ENCODE measurements at places on chromosomes 11 and 22.

GRCh38 chr11:48094643-48095339, 114.4 kb downstream of the PTPRJ start:
- DNase-seq: no peak

DNA sequence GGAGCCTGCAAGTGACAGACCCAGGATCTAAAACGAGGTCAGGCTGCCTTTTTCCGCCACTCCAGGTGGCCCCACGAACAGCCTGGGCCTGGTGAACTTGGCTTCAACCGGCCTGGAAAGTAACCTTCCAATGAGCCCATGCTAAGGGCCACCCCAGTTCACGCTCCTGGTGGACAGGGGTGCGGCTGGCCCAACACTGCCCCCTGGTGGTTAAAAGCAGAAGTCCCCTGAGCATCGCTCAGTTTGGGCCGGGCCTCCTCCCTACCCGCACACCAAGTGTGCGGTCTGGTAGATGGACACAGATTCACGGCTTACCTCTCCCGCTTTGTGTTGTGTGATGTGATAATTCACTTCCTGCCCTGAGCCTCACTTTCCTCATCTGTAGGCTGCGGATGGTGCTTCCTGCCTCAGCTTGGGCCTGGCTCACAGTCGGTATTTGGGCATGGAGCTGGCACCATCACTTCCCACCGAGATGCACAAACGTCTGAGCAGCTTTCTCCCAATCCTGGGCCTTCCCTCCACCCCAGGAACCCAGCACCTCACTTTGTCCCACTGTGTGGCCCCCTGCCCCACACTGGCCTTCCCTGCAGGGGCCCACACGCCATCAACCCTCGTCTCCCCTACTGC, 13.7 kb upstream of the SEC14L3 start:
- no peak for DNase-seq

DNA sequence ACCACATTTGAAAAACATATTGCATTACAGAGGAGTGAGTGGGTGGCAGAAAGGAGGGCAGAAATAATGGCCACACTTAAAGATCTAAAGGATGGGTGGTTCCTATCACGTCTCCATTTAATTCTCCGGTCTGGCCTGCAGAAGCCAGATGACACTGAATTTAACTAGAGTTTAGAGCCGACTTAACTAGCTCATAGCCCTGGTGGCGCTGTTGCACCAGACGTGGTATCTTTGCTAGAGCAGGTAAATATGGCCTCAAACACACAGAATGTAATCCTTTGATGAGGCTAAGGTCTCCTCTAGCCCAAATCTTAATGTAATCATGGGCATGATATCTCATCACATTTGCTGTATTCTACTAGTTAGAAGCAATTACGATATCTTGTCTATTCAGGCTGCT, 51.5 kb upstream of the GAL start:
- no peak for DNase-seq

DNA sequence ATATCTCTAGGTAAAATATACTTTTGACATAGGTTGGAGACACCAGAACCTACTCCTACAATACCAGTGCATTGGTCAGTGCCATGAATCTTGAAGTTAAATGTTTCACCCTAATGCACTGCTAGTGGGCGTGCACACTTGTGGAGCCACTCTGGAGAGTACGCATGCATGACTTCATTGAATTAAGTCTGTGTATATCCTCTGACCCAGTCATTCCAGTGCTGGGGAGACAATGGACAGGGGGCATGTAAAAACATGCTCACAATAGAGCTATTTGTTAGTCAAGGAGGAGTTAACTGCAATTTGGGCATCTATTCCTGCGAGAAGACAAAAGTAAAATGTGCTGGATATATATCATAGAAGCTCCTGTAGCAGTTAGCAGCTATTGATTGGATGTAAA, 335.4 kb upstream of the NCAM1 start:
- DNase-seq: no peak

- DNase-seq: no peak
These were observed 7.8 kb upstream of the PYGM start for GRCh38 chr11:64767344-64768299.

DNA sequence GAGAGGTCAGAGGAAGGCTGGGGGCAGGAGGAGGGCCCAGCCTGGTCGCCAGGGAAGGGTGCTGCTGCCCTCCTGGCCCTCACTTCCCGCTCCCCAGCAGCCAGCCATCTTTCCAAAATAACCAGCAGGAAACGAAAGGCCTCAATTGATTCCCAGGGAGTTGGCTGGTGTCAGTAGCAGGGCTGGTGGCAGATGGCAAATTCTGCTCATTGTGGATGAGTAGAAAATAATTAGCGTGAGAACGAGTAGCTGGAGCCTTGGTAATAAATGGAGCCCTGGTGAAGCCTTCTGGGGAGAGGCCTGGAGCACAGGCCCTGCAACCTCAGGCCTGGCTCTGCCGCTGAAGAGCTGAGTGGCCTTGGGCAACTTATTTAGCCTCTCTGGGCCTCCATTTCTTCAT, 31.3 kb downstream of the DAGLA start:
- no peak for DNase-seq

DNA sequence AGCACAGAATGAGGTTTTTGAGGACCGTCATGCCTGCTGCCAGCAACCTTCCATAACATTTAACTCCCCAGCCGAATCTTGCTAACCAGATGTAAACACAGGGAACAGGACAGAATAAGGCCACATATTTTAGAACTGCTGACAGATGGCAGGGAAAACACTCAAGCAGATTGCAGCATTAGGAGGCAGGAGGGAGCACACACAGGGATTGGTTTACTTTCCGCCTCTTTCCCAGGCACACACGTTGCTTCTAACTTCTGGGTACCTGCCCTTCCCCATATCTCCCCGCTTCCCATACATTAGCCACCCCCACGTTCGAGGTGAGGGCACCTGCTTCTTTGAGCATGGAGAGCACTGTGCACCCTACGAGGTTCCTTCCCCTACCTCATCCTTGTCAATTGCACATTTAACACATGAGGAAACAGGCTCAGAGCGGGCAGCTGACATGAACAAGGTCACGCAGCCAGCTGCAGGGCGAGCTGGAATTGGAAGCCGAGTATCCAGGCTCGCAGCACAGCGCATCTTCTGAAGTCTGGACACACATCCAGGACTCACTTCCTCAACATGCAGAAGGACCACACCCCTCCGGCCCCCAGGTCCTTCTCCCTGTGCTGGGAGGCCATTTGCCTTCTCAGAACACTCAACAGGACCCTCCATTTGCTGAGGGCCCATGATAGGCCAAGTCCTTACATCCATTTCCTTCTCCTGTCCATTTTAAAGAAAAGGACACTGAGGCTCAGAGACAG, 18.7 kb downstream of the ASPHD2 start:
- no peak for DNase-seq

DNA sequence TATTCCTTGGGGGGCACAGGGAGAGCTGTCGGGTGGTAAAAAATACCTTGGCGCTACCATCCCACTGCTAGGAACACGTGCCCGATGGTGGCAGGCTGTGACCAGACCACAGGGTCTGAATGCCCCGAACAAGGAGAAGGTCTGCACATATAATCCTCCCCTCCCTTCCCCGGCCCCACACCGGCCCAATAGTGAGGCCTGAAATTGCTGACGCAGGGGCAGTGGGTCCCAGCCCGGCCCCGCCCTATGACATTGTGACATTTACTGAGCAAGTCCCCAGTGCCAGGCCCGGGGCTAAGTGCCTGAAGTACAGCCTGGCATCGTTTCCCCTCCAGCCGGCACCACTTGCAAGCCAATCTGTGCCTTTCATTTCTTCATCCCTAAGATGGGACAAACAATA, 19.5 kb downstream of the MN1 start:
- no peak for DNase-seq

DNA sequence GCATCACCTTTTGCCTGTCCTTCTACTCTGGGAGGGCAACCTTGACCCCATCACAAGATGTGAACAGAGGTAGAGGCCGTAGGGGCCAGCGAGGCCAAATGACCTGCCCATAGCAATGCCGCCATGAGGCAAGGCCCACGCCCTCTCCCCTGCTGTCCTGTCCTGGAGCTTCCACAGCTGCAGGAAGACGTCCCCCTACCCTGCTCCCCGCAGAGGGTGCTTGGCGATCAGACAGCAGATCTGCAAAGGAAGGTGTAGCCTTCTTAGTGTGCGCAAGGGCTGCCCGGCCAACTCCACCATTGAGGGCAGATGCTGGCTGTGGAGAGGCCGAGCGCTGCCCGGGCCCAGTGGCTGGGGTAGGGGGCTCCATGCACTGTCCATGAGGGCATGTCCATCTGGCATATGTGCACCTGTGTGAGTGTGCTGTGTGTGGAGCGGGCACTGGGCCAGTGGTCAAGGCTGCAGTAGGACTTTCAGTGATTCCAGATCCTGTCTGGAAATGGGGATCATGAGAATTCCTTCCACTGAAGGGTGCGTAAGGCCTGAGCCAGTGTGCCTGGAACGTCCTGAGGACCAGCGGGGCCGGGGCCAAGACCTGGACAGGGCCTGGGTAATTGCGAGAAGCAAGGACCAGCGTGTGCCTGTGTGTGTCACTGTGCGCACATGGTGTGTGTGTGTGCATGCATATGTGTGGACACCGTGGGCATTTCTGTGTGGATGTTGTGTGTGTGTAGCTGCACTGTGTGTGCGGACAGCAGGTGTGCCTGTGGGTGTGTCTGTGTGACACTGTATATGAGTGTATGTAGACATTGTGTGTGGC, 11.0 kb downstream of the TRPM5 start:
- no peak for DNase-seq

DNA sequence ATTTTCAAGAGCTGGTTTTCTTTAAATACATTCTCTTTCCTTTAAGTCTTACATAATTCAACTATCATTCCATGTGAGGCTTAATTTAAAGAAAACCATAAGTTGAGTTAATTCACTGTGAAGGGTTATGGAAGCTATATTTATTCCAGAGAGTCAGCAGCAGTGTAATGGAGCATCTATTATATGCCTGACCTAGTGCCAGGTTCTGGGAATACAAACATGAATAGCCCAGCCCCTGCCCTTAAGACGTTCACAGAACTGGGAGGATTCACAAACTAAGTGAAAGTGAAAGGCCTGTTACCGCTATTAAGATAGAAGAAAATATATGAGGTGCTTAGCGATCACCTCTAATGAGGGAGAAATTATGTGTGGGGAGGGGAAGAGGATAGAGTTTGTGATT, 408.9 kb upstream of the CCDC90B start:
- no peak for DNase-seq

DNA sequence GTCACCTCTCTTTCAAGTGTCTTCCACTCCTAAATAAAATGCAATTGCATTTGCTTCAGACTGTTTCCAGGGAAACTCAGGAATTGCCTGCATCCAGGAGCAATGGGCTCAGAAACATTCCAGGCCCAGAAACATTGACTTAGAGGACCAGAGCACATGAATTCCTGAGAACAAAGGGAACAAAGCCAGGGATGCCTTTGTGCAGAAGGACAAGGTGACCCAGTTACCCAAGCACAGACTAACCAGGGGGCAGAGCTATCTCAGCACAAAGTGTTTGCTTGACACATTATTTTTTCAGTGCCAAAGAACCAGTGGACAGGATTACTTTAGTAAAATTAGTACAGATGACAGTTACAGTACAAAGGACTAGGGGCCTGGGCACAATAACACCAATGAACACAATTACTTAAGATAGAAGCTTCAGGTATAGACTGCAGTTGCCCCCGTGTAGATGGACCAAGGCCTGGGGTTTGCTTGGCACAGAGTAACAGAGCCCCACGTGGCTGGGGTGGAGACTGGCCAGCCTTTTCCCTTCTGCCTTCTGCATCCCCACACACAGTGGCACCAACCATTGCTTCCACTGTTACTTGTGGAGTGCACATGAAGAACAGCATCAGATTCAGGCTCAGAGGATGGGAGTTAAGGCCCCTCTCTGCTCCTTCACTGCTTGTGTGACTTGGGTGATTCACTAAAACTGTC, 500.8 kb downstream of the INSC start:
- no peak for DNase-seq

DNA sequence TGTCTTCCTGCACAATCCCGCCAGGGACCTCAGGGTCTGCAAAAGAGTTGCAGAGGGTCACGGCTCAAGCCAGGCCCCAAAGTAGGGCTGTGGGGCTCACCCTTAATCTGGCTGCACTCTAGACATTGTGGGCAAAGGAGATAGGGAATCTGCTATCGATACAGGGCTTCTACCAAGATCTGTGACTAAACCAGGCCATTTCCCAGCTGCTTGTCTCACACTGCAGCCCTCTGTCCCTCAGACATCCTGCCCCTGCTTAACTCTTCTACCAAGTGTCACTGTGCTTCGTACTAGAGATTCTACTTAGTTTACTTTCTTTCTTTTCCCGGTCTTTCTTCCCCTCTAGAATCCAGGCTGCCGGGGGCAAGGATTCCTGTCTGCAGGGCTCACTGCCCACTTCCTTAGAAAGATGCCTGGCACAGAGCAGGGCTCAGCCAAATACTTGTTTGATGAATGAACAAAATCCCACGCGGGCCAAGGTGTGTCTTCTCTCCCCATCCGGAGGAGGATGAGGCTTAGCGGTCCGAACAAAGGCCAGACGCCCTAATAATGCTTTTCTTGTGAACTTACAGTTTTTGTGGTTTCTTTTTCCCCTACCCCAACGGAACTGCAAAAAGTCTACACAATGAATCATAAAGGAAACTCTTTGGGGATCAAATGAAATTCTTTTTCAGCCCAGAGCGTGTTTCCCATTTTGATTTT, 61.3 kb upstream of the ANO1 start:
- no peak for DNase-seq

GRCh38 chr11:3121416-3121815, 43.7 kb downstream of the OSBPL5 start:
- no peak for DNase-seq

- no peak for DNase-seq
These were observed 45.9 kb upstream of the SYT7 start for GRCh38 chr11:61626580-61627380.

DNA sequence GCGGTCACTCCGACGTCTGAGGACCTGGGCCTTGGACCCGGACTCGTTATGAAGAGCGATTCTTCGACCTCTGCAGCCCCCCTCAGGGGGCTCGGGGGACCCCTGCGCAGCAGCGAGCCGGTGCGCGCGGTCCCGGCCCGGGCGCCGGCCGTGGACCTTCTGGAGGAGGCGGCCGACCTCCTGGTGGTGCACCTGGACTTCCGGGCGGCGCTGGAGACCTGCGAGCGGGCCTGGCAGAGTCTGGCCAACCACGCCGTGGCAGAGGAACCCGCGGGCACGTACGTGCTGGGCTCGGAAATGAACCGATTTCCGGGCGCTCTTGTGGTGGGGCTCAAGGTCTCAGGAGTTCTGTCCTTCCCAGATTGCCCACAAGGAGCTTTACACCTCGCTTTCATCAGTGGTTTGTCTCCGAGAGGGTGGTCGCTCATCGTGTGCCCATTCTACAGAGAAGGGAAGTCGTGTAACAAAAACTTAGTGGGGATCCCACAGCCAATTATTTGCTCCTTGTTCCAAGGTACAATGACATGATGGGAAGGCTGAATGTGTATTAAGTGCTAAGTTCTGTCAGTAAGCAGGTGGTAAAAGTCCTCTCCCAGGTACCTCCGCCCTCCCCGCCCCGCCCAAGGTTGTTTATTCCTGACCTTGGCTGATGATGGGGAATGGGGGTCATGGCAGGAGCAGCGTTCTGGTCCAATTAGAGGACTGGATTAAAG, 695 bp downstream of the PEX26 start:
- no peak for DNase-seq
